ENCODE measurements at places on chromosomes 4 and X.
A peak's percentile ranks its signal among the peaks of the same experiment; 100 is the strongest.

- no peak for DNase-seq
Observed at GRCh38 chr4:173498023-173498422, 32.0 kb downstream of the HAND2 start.

- no peak for DNase-seq
Observed at GRCh38 chr4:34649716-34650115, 1594.6 kb downstream of the ARAP2 start.

DNA sequence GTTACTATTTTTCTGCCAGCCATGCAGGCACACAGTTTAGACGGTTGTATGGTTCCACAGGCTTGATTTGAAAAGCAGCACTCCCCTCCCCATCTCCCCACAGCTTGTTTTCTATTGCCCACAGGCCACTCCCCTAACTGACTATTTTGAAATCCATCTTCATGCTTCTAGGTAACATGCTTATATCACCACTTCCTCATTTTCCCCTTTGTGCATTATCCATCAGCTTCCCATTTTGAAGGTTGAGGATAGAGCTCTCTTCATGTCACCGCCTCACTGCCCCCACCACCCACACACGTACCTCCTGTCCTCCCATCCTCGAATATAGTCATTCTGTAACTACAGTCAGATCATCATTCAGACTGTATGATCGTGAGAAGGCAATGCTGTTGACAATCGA is 224.7 kb downstream of the MID1 start:
- no peak for DNase-seq

DNA sequence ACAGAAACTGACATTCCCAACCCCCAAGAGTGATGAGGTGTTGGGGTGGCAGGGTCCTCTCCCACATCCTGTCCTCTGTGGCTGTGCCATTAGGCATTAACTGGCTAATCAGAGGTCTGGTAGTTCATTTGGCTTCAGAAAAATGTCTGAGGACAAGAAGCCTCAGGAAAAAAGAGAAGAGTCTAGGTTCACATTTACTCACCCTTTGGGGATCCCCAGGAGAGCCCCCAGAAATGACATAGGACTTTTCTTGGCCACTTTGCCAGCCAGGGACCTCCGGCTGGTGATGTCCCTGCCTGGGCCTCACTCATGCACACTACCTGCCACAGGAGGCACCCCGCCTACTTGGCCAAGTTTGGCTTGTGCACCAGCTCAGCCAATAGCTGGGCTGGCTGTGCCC is 173.0 kb downstream of the RBM46 start:
- DNase-seq, result no peak

DNA sequence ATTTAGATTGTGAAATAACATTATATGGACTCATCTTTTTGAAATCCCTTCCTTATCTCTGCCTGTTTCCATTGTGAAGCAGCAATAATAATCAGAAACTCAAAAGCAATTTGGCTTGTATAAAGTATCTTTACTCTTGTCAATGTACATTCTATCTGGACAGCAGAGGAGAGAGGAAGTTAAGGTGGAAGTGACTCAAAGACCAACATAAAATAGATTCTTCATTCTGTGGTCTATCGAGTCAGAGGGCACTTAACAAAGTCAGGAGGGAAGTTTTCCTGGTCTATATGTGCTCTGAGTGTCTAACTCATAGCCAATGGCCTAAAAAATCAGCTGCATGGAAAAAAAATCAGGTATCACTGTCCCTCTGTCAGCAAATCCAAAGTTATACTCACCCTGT is 155.5 kb downstream of the EMCN start:
- DNase-seq, result no peak

- DNase-seq, result no peak
Observed at GRCh38 chr4:184406958-184407391, 67.4 kb downstream of the IRF2 start.

GRCh38 chrX:45479196-45479834 is 278.6 kb upstream of the DIPK2B start:
- no peak for DNase-seq

- no peak for DNase-seq
Observed at GRCh38 chrX:108397627-108398391, 40.4 kb downstream of the COL4A6 start.

DNA sequence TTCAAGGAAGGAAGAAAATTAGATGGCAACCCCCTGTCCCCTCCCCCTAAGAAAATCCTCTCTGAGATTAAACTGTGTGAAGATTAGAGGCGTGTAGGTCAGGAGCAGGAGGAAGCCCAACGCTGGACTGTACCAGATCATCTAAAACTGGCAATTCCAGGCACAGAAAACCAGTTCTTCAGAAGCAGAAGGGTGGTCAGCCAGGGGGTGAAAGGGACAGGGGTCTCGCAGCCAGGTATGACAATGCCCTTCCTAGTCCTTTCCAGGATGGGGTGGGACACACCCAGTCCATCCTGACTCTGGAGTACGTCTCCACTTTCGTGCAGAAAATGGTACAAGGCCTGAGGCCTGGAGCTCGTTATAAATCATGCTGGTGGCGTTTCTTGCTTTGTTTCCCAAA is 3.3 kb upstream of the RHOH start:
- no peak for DNase-seq

DNA sequence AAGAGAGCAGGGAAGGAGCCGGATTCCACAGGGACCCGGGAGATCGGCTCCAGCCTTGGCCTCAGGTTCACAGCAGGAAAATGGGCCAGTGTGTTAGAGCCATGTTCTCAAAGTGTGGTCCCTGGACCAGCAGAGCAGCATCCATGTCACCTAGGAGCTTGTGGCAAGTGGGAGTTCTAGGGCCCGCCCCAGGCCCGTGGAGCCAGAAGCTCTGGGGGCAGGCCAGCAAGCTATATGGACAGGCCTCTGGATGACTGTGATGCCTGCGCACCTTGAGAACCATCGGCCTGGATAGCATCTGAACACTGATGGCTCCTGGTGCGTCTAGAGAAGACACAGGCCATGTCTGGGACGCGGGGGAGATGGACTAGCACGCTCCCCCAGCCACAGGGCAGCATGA is 33.7 kb downstream of the SH3TC1 start:
- DNase-seq, result no peak

- no peak for DNase-seq
Observed at GRCh38 chr4:15907430-15907829, 31.1 kb downstream of the FGFBP1 start.

DNA sequence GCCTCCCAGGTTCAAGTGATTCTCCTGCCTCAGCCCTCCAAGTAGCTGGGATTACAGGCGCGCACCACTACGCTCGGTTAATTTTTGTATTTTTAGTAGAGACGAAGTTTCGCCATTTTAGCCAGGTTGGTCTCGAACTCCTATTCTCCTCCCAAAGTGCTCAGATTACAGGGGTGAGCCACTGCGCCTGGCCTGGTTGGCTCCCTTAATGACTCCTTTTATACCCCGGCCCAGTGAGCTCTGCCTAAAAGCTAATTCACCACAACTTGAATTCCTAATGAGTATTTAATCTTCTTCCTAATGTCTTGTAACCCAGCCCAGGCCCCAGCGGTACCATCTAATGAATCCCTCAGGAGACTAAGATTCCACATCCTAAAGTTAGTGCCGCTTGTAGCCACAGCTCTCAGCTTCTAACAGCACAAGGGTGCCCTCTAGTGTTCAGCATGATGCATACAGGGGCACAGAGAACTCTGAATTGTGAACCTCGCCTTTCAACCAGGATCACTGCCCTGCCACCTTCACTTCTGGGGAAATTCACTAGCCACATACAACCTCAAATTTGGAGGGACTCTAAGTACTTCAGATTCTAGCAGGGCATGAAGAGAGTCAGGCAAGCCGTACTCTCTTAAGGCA is 89.5 kb downstream of the OR13H1 start:
- peak; percentile 48 for DNase-seq

DNA sequence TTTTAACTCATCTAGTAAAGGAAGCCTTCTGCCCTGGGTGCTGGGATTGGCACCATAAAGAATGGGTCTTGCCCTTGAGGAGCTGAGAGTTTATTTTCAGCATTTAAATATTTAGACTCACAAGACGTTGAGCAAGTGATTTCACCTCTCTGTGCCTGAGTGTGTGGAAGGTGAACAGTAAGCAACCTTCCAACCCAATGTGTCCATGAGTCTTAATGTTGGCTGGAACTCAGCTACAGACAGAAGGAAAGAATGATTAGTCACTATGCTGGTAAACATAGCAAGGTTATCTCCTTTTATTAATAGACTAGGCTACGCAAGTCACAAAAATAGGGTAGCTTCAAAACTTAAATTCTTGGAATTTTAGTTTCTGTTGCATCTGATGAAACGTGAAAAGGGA is 277.4 kb upstream of the GATB start:
- no peak for DNase-seq

DNA sequence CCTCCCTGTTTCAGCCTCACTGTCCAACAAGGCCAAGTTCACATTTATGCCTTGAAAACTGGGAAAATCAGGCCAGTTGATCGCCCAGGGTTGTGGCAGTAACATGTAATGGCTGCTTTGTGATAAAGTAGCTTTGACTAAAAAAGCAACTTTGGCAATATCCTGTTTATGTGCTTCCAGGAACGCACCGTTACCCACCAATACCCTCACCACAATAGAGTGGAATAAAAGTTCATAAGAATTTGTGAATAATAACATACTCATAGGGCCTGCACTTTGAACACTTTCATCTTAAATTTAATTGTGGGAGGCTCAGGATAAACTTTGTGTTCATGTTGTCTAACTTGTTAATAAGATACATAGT is 80.7 kb upstream of the MAML3 start:
- DNase-seq, result no peak

DNA sequence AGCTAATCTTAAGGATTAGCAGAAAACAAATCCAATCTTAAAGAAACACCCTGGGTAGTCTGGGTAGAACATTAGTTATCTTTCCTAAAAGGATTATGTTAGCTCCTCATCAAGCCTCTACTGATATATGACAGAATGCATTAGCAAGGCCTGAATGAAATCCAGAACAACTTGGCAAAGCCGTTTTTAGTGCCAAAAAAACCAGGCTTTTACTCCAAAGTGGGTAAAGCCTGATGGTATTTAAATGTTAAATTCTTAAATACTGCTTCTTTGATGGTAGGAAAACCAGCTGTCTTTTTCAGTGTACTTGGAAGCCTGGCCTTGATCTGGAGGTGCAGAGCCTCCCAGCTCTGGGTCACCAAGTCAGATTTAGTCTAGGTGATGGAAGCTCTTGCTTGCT is 120.4 kb downstream of the GATB start:
- DNase-seq, result no peak

DNA sequence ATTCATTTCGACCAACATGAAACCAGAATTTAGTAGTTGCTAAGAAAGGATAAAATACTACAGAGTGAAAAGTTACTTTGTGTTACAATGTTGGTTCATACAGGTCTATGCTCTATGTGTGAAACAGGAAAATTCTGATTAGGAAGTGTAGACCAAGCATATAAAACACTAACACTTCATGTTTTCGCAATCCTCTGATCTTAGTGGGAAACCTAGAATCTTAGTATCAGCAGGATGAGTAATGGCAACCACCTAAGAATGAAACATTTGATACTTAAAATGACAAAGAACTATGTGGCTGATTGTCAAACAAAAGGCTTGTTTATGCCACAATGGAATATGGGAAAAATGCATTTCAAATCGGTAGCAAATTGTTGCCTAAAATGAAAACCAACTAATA is 116.1 kb downstream of the AMMECR1 start:
- no peak for DNase-seq

- no peak for DNase-seq
Observed at GRCh38 chr4:133598779-133599178, 449.7 kb downstream of the PCDH10 start.

DNA sequence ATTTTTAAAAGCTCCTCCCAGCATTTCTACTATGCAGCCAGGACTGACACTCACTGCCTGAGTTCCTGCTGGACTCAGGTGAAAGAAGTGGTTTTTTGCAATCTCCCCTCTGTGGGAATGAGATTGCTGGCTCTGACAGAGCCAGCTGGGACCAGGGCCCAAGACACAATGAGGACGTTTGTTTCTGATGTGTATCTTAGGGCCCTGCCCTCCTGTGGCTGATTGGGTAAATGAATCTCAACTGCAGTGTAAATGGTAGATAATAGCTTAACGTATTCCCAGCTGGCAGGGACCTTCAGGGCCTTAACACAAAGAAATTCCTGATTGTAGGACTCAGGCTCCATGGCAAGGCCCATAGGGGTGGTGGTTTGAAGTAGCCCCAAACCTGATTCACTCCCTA is 85.8 kb upstream of the PRPS1 start:
- no peak for DNase-seq

GRCh38 chr4:156643826-156644225 is 327.8 kb downstream of the PDGFC start:
- DNase-seq, result no peak

DNA sequence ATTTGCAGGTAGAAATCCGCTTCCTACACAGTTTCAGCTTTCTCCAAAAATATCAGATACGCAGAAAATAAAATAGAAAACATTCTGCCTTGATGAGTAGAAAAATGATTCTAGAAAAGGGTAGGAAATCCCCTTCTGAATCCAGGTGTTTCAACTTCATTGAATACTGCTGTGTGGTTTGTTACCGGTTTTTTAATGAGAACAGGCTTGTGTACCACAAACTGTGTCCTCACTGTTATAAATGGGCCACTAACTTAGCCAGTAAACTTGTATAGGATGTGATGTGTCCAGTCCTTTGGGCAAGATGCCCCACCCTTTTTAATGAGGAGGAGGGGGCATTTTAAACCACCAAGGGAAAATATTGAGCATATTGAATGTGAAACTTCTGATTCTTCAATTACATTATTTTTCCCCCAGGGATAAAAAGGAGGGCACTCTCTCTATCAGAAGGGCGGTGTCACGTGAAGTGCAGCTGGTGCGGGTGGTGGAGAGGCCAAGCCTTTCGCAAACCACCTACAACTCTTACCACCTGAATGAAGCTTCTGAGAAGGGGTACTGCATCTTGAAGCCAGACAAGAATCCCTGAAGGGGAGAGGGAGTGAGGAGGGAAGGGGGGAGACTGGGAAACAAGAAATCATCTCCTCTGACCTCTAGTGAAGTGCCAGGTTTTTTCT is 4.5 kb downstream of the CXXC4 start:
- DNase-seq, result no peak

- no peak for DNase-seq
Observed at GRCh38 chr4:92253550-92253949, 50.2 kb upstream of the GRID2 start.

- no peak for DNase-seq
Observed at GRCh38 chr4:38924353-38924752, 56.7 kb downstream of the FAM114A1 start.

- no peak for DNase-seq
Observed at GRCh38 chr4:60744767-60745166, 455.4 kb upstream of the ADGRL3 start.

GRCh38 chr4:52510939-52511565 is 148.0 kb downstream of the USP46 start:
- DNase-seq, result no peak

DNA sequence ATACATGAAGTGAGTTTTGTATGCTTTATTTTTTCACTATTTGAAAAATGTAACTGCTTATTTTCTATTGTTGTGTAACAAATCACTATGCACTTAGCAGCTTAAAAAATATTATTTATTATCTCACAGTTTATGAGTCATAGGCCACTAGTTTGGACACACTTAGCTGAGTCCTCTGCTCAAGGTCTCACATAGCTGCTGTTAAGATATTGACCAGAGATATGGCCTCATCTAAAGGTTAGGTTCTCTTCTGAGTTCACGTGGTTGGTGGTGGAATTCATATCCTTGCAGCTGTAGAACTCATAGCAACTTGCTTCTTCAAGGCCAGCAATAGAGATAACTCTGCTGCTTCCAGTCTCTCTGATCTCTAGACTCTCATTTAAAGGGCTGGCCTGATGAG is 534.4 kb downstream of the SPRY1 start:
- DNase-seq, result no peak

All from stimulated activated naive CD4-positive, alpha-beta T cell (primary cell).